CD4-positive, alpha-beta T cell treated with Interleukin-6 at 100 ng/mL for 8 hours (primary cell): ENCODE measurements at places on chromosomes 5 and 9.

DNA sequence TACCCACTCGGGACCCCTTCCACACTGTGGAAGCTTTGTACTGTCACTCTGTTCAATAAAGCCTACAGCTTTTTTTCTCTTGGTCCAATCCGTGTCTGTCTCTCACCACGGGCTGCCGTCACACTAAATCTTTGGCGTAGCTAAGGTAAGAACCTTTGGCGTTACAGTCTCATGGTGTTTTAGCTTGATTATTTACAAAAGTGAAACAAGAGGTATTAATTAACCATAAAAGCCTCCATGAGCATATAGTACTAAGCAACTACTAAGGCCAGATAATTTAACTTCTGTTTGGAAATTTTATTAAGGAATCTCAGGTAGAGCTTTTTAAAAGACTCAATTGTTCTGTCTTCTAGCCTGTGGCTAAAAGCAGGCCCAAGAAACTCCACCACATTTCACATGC lies 370.7 kb upstream of the TRPC7 start:
- DNase-seq, result no peak

DNA sequence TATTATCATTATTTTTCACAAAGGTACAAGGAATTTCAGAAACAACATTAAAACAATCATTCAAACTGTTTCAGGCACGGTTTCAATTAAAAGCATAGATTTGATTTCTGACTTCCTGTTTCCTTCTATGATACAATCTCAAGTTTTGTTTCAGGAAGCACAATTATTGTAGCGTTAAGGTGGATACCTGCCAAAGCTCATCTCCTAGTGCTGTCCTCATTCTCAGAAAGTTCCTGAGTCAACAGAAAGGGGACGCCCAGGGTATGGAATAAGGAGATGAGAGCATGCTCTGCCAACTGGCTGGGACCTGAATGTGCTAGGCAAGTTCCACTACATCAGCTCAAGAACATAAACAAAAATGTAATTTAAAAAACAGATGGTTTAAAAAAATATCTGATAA lies 2.0 kb upstream of the TRIM14 start:
- DNase-seq, result peak; percentile 33

- DNase-seq, result no peak
Observed at GRCh38 chr5:87671146-87671545, 258.4 kb upstream of the CCNH start.

DNA sequence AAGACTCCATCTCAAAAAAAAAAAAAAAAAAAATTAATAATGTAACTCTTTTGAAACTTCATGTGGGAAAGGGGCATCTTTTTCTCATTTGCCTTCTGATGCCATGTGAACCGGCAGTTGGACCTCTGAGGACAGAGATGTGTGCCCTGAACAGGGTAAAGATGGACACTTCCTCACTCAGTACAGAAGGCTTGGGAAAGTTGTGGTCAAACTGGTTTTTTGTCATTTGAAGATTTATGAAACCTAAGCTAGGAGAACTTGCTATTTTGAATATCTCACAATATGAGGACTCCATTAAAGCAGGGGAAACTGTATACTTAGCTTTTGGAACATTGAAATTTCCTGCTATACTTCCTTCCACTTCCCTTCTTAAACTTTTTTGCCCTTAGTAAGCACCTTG lies 147.5 kb upstream of the ALDH1B1 start:
- DNase-seq, result no peak

- DNase-seq, result no peak
Observed at GRCh38 chr5:57181154-57181553, 7.3 kb downstream of the GPBP1 start.

DNA sequence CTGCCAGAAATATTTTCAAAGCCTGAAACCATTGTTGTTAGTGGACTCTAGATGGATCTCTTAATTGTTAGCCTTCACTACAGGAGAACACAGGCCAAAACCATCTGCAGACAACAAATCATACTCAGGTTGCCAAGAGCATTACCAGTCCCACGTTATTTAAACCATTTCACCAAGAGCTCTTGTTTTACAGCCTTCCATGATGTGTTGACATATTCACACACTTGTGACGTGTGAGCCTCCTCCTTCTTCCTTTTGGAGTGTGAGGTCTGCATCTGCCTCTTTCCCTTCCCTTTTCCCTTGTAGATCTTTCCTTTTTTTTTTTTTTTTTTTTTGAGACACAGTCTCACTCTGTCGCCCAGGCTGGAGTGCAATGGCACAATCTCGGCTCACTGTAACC lies 279.0 kb downstream of the AUH start:
- DNase-seq, result no peak

DNA sequence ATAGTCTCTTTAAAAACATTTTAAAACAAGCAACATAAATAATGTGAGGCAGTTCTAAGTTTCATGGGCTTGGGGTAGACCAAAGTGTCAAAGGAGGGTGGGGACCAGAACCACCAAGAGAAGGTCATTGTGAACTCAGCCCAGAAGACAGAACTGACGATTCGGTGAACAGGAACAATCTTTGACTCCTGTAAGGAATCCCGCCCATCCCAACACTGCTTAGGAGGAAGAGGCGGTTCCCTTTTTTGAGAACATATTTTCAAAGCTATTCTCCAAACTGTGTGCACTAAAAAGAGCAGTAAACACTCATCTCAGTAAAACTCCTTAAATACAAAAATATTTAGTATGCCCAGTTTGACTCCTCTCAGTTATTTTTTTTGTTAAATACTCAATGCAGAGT lies 176.5 kb upstream of the TLE4 start:
- DNase-seq, result no peak

DNA sequence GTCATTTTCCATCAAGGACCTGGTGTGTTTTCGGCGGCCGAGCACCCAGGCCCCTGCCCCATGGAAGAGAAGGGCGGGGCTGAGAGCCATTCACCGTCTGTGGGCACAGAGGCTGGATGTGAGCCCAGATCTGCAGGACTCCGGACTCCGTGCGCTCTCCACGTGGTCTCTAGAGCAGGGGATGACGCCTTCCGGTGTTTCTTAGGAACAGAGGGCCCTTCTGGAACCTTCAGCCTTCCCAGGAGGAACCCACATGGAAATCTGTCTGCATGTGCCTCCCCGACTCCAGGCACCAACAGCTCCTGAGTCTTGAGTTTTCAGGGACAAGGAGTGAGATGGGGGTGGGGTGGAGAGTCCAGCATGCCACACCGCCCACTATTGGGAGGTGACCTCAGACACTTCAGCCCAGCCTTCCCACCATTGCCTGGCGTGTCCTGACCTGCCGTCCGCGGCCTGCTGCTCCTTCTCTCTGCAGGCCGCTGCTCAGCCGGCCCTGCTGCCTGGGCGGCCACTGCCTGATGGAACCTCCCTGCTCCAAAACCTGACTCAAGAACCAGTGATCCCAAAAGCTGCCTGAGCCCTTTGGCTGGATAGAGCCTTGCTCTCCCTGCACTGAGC lies 2.4 kb upstream of the RXRA start:
- DNase-seq, result no peak

DNA sequence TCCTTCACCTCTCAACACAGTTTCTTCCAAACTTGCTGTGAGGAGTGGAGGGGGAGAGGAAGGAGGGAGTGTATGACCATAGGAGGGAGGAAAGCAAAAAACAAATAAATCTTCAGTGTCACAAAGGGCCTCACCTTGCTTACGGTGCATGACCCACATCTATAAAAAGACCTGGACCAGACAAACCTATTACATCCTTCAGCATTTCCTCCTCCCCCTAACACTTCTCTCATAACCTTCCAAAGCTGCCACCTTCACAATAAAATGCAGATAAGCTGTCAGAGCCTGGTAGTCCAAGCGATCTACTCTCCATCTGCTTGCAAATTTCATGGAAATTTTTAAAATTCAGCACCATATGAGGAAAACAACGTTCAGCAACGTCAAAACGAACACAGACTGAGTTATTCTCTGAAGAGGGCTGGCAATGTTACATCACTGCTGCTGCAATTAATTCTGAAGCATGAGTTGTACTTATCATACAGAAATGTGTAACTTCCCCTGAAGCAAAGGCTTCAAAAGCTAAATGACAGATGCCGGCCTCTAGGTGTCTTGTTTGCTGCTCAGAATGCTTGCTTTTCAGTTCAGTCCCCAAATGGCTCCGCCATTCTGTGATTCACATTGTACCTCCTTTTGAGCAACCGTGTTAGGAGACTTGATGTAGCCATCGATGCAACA lies 62.9 kb downstream of the EFNA5 start:
- no peak for DNase-seq

DNA sequence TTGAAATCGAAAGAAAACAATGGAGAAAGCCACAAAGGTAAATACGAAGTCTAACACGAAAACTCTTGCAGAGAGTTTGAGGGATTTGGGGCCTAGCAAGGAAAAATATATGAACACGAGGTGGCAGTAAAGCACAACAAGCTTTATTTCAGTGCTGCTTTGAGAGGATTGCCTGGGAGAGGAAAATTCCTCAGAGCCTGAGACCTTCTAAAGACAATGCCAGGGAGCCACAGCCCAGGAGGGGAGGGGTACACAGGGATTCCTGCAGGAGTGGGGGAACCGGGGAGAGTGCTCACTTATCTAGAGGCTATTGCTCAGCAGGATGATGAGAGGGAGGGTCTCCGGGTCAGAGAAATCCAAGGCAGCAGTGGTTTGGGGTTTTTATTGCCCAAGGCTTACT lies 134.9 kb upstream of the ADCY2 start:
- DNase-seq, result no peak

DNA sequence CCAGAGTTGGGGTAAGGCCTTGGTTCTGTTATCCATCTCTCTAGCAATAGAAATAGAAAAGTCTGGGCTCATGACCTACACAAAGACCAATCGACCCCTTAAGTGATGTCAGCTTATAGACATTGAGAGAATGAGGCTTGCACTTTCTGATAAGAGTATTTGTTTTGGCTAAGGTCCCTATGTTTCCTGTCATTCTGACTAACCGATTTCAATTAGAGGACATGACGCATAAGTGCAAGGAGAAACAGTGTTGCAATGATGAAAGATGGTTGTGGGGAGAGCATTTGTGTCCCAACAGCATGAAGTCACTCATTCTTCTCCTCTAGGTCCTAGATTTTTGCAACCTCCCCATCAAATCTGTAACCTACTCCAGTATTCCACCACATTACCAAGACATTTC lies 255.1 kb downstream of the MAT2B start:
- no peak for DNase-seq

GRCh38 chr9:935348-935965 lies 41.0 kb upstream of the DMRT3 start:
- no peak for DNase-seq

DNA sequence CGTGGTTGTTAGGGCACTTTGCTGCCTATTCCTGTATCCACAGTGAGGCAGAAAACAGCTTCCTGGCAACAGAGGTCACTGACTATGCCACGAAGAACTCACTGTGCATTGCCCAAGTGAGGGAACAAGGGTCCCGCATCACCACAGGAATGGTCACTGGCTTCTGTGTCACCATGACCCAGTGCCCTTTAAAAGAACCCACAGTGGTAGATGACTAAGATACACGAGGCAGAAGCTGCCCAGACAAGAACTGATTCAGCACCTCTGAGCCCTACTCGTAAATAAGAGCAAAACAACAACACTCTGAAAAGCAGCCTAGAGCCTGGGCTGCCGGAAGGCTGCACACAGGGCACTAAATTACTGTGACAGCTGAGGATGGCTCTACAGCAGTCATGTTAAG lies 236.6 kb upstream of the RASEF start:
- DNase-seq, result no peak

GRCh38 chr5:151001436-151001835 lies 19.0 kb upstream of the GPX3 start:
- DNase-seq, result no peak

DNA sequence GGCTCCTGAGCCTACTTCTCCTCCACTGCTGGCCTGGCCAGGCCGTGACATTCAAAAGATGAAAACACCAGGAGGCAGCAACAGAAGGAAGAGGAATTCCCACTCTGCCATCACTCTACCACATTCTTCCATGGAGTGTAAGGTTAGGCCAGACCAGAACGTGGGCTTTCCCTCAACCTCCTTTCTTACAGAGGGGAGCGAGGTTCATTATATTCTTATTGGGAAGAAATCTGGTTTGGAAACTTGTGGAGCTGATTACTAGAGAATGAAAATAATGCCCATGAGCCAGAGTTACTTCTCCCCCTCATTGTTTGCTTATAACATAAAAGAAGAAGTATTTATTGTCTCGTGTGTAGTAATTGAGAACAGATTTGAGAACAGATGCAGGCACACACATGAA lies 136.3 kb upstream of the BASP1 start:
- no peak for DNase-seq

GRCh38 chr5:74056789-74057164 lies 430.8 kb downstream of the ARHGEF28 start:
- DNase-seq, result no peak

DNA sequence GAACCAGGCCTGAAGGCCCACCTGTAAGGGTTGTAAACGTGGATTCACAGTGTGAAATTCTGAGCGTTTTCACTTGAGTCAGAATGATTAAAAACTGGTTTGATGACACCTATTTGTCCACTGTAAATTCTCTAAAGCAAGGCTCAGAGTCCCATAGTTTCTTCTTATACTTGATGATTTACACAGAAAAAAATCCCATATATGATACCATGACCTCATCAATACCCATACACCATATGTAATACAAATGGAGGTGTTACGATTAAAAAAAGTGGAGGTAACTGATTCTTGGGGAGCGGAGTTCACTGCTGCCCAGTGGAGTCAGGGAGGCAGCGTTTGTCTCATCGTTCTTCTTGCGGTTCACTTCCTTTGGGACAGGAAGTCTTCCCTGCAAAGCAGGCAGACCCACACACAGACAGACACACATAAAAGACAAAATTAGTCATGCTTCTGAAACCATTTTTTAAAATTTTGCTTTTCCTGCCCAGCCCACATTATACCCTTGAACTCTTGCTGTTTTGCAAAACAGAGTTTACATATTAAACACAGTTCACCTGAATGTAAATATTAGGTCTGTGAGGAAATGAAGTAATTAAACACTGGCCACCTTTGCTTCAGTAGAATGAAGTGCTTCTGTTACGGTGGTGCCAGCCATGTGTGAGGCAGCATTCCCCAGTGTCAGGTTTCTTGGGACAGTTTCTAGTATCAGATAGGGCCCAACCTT lies 26.2 kb downstream of the NREP start:
- no peak for DNase-seq

GRCh38 chr9:104743376-104743985 lies 4.0 kb upstream of the NIPSNAP3A start:
- DNase-seq, result peak; percentile 56

- DNase-seq, result no peak
Observed at GRCh38 chr5:135493406-135494180, 41.4 kb upstream of the TIFAB start.

DNA sequence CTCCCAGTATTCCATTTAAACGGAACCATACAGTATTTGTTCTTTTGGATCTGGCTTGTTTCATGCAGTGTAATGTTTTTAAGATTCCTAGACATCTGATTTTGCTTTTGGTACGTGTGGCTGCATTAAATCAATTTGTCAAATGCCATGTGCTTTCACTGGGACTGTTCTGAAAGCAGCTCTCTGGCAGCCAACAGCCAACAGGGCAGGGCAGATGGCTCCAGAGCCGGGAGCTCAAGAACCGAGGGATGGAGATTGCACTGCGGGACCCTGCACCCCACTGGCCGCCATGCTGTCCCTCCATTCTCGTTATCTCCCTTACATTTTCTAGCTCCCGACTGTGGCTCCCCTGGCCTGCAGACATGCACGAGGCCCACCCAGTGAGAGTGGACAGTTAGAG lies 33.4 kb upstream of the AIF1L start:
- DNase-seq, result no peak

- no peak for DNase-seq
Observed at GRCh38 chr9:81559197-81559596, 130.2 kb downstream of the TLE1 start.
